Activated CD4-positive, alpha-beta T cell treated with anti-CD3 and anti-CD28 coated beads, Interleukin-2, amount 10 ng/mL, durations not matched to agents 7 days and 5 days (primary cell): ENCODE measurements at places on chromosomes 2 and 18. TPM values are rescaled to one million over a fixed set of nuclear protein-coding genes. Genes with fewer than 3 reads are reported as not detected.

- H3K36me3 ChIP-seq = peaks cover 19% of the 10 kb centered on the region
- H3K27me3 ChIP-seq = no peaks in the 10 kb centered on the region
- peaks cover 83% of the 10 kb centered on the region for H3K4me1 ChIP-seq
- peak overlapping the region; percentile 88 for H3K4me3 ChIP-seq
These were observed 24.9 kb downstream of the BIN1 start for GRCh38 chr2:127081826-127082633.

Gene LBX2
- not detected for total RNA-seq

Gene TOGARAM2
- 5.0 TPM for total RNA-seq

Gene CRYBA2
- total RNA-seq = not detected

GRCh38 chr2:70922235-70923234 is 13.2 kb upstream of the ATP6V1B1 start:
- H3K27ac ChIP-seq = no peak overlapping the region
- H3K4me1 ChIP-seq = no peaks in the 10 kb centered on the region
- no peaks in the 10 kb centered on the region for H3K36me3 ChIP-seq
- H3K27me3 ChIP-seq = peaks cover 5% of the 10 kb centered on the region

Gene TXNDC2
- total RNA-seq = not detected

DNA sequence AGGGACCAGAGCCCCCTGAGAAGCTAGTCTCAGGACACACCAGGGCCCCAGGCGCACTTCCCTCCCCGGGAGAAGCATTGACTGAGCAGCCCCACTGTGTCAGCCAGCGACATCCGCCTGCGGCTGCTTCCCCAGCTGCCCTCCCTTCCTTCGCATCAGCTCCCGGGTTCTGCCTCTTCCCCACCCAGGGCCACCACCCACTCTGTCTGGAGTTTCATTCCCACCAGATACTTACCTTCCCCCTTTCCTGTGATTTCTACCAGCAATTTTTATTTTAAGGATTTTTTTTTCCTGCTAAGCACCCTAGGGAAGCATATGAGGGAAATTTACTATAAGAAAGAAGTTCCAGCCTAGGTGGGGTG is 99.2 kb downstream of the SMAD7 start:
- H3K4me1 ChIP-seq = peaks cover 43% of the 10 kb centered on the region
- peaks cover 2% of the 10 kb centered on the region for H3K27me3 ChIP-seq
- H3K4me3 ChIP-seq = no peak overlapping the region
- no peaks in the 10 kb centered on the region for H3K36me3 ChIP-seq
- H3K27ac ChIP-seq = no peak overlapping the region

Gene ZNF385B
- not detected for total RNA-seq

DNA sequence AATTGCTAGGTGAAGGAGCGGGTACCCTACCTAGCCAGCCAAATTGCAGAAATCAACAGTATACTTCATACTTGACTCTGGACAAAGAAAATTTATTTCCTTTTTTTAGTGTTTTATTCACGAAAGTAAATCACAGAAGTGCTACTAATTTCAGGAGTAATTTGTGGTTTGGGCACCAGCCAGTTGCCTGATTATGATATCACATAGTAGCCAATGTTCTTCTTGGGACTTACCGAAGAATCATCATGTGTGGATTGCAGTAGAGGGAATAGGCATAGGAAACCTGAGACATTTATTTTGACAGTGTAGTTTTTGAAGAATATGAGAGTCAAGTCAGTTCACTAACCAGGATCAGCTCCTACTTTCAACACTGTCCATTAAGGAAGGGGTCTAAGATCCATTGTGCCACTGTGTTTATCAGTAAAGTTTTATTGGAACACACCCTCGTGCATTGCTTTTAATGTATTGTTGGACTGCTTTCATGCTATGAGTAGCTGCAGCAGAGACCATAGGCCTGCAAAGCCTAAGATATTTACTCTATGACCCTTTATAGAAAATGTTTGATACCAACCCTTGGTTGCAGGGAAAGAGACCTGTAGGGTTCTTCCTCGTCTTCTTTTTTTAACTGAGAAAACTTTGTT is 32.1 kb downstream of the TNFRSF11A start:
- H3K4me3 ChIP-seq = no peak overlapping the region
- no peaks in the 10 kb centered on the region for H3K27me3 ChIP-seq
- no peak overlapping the region for H3K27ac ChIP-seq
- DNase-seq = no peak
- H3K4me1 ChIP-seq = peaks cover 4% of the 10 kb centered on the region

DNA sequence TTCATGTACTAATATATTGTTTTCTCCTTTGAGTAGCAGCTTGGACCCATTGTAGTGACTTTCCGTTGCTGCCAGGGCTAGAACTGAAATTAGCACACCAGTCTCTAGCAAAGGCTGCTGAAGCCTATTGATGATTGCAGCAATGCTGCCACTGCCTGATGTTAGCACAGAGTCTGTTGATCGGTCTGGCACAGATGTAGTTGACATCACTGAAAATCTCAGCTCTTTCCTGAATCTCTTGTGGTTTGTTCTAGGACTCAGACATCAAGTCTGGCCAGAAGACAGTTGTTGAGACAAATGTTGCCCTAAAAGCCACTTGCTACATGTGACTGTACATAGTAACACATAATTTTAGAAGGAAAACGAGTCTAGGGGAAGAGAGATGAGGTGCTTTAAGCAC is 47.2 kb downstream of the VAPA start:
- no peaks in the 10 kb centered on the region for H3K36me3 ChIP-seq
- no peak for DNase-seq
- no peaks in the 10 kb centered on the region for H3K4me1 ChIP-seq

DNA sequence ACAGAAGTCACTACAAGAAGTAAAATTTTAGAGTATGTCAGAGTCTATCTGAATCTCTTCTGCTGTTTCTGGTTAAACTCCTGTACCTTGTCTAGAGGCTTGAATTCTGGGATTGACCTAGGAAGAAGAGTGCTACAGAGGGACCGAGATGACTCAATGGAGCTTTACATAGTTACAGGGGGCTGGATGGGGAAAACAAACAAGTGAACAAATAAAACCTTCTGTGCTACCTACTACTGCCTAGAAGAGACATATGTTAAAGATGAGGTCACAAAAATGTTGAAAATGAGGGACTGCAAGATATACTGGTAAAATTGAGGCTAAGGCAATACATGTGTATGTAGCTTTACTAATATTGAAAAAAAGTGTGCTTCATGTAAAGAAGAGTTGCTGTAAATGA is 265.4 kb upstream of the TFPI start:
- no peaks in the 10 kb centered on the region for H3K27me3 ChIP-seq
- no peak for DNase-seq
- H3K4me3 ChIP-seq = no peak overlapping the region
- no peaks in the 10 kb centered on the region for H3K4me1 ChIP-seq

- no peaks in the 10 kb centered on the region for H3K27me3 ChIP-seq
- H3K27ac ChIP-seq = no peak overlapping the region
- no peak overlapping the region for H3K4me3 ChIP-seq
- H3K36me3 ChIP-seq = no peaks in the 10 kb centered on the region
- DNase-seq = no peak
These were observed 606.2 kb upstream of the NXPH2 start for GRCh38 chr2:139386401-139386800.

- H3K4me3 ChIP-seq = no peak overlapping the region
- no peaks in the 10 kb centered on the region for H3K4me1 ChIP-seq
- H3K36me3 ChIP-seq = peaks cover 23% of the 10 kb centered on the region
- H3K27ac ChIP-seq = no peak overlapping the region
- DNase-seq = no peak
These were observed 172.5 kb downstream of the NBAS start for GRCh38 chr2:15388406-15389325.

GRCh38 chr2:227020416-227020815 is 143.6 kb downstream of the COL4A4 start:
- no peaks in the 10 kb centered on the region for H3K4me1 ChIP-seq
- no peak overlapping the region for H3K4me3 ChIP-seq
- no peak for DNase-seq
- H3K27me3 ChIP-seq = no peaks in the 10 kb centered on the region
- no peaks in the 10 kb centered on the region for H3K36me3 ChIP-seq
- H3K27ac ChIP-seq = no peak overlapping the region

Gene CERS6
- 12.1 TPM for total RNA-seq

- peaks cover 76% of the 10 kb centered on the region for H3K4me1 ChIP-seq
- DNase-seq = no peak
- H3K27ac ChIP-seq = peak overlapping the region; percentile 82
- H3K27me3 ChIP-seq = peaks cover 26% of the 10 kb centered on the region
- peaks cover 17% of the 10 kb centered on the region for H3K36me3 ChIP-seq
- H3K4me3 ChIP-seq = peak overlapping the region; percentile 21
These were observed 45.4 kb downstream of the SETBP1 start for GRCh38 chr18:44726059-44726421.

- H3K27ac ChIP-seq = peak overlapping the region; percentile 78
- H3K4me3 ChIP-seq = peak overlapping the region; percentile 41
- peaks cover 17% of the 10 kb centered on the region for H3K36me3 ChIP-seq
- peaks cover 63% of the 10 kb centered on the region for H3K27me3 ChIP-seq
- peak; percentile 62 for DNase-seq
- H3K4me1 ChIP-seq = peaks cover 29% of the 10 kb centered on the region
These were observed 891.6 kb upstream of the ZEB2 start for GRCh38 chr2:145411493-145411892.

Gene NETO1
- total RNA-seq = not detected

Gene CFAP65
- not detected for total RNA-seq

DNA sequence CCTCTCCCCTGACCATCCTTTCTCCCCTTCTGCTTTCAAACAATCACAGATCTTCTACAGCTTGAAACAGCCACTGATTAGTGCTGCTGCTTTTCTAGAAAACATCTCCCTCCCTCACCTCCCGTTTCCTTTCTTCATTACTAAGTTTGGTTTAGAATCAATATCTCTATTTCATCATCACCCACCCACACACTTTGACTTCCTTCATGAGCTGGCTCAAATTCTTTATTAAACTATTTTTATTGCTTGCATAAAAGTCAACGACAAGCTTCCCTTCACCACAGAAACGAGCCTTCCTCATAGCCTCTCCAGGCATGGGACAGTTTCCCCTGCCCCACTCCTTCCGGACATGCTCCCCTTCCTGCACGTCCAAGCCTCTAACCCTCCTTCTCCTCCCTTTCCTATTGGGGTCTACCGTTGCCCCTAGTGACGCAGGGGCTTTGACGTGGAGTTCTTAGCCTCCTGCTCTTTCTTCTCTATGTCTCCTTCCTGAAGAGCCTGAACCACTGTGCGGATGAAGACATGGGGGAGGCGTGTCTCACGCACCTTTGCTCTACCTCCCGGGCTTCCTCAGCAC is 172.0 kb downstream of the AFF3 start:
- DNase-seq = no peak
- no peak overlapping the region for H3K4me3 ChIP-seq

DNA sequence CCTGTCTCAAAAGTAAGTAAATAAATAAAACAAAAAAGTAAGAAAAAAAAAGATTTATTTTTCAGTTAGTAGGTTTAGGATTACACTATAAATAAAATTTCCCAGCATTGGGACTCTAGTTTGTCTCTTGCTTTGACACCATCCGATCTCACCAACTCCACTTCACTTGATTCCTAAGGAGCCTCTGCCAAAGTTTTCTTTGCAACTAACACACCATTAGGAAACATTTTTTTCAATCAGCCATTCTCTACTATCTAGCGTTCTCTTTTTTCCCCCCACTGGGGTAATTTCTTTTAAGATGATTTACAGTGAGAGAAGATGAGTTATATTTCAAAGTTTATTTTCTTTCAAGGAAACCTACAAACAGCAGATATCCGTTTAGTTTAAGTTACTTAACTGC is 10.6 kb upstream of the NEMP2 start:
- no peaks in the 10 kb centered on the region for H3K4me1 ChIP-seq
- H3K36me3 ChIP-seq = peaks cover 33% of the 10 kb centered on the region
- no peak overlapping the region for H3K4me3 ChIP-seq
- H3K27ac ChIP-seq = no peak overlapping the region
- no peaks in the 10 kb centered on the region for H3K27me3 ChIP-seq

DNA sequence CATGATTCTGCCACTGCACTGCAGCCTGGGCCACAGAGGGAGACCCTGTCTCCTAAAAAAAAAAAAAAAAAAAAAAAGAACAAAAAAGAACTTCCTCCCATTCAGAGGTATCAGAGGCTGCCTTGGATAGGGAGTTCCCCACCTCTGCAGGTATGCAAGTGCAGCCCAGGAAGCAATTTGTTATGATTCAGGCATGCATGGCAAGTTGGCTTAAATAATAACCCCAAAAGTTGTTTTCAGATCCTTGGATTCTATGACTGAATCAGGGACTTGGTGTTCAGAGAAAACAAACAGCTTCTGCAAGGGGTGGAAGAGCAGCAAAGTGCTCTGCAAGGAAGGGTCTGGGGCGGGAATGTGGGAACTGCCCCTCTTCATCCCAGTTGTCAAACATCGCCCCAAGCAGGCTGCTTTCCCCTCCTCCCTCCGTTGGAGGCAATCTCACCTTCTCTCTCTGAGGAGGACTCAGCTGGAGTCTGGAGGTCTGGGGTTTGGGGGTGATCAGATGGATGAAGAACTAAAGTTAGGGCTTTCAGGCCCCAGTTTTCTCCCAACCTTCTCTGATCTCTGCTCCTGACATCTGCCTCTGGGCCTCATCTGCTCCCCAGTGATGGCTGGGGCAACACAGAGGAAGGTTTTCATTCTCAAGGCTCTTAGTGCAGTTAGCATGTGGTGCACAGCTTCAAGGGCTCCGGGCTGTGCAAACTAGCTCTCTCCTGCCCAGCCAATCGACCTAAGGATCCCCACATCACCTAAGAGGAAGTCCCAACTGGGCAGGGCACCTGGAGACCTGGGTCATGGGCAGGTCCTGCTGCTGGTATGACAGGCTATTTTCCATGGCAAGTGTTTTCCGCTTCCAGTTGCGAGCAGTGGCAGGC is 3.5 kb upstream of the GDF7 start:
- no peak for DNase-seq
- no peaks in the 10 kb centered on the region for H3K36me3 ChIP-seq
- H3K27ac ChIP-seq = no peak overlapping the region
- H3K4me3 ChIP-seq = no peak overlapping the region

GRCh38 chr18:69948919-69949537 is 1.4 kb upstream of the CD226 start:
- H3K36me3 ChIP-seq = peaks cover 53% of the 10 kb centered on the region
- H3K4me1 ChIP-seq = peaks cover 39% of the 10 kb centered on the region
- no peak overlapping the region for H3K27ac ChIP-seq

- no peak overlapping the region for H3K4me3 ChIP-seq
- H3K4me1 ChIP-seq = peaks cover 4% of the 10 kb centered on the region
- H3K36me3 ChIP-seq = no peaks in the 10 kb centered on the region
These were observed 244.1 kb downstream of the PHLPP1 start for GRCh38 chr18:62959481-62959880.

DNA sequence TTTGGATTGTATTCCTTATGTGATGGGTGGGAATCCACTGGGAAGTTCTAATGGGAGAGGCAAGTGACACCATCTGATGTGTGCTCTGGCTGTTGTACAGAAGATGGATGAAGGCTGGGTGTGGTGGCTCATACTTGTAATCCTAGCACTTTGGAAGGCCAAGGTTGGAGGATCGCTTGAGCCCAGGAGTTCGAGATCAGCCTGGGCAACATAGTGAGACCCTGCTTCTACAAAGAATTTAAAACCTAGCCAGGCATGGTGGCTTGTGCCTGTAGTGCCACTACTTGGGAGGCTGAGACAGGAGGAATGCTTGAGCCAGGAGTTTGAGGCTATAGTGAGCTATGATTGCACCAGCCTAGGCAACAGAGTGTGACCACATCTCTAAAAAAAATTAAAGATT is 10.6 kb upstream of the MSH6 start:
- DNase-seq = no peak
- peaks cover 6% of the 10 kb centered on the region for H3K27me3 ChIP-seq
- H3K4me3 ChIP-seq = no peak overlapping the region
- no peak overlapping the region for H3K27ac ChIP-seq

GRCh38 chr18:60831971-60832370 is 459.4 kb upstream of the MC4R start:
- H3K36me3 ChIP-seq = no peaks in the 10 kb centered on the region
- no peak overlapping the region for H3K27ac ChIP-seq
- no peak overlapping the region for H3K4me3 ChIP-seq
- no peaks in the 10 kb centered on the region for H3K27me3 ChIP-seq
